ENCODE measurements at places on chromosomes 5 and 9.

- DNase-seq, result no peak
These were observed 69.9 kb upstream of the SELENOP start for GRCh38 chr5:42881416-42882117.

DNA sequence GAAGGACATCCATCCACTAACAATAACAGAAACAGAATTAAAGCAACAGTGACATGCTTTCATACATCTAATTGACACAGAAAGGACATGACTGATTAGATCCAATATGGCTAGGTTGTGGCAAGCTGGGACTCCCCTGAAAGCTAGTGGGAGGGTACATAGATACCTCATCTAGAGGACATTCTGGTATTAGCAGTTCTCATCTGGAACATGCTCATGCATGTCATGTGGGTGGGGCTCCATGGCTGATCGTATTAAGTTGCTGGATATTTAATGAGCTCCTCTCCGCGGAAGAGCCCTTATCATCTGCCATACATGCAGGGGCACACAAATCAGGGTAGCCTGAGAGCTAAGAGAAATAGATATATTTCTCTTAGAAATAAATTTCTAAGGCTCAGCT lies 358.9 kb downstream of the ICE1 start:
- DNase-seq, result no peak

DNA sequence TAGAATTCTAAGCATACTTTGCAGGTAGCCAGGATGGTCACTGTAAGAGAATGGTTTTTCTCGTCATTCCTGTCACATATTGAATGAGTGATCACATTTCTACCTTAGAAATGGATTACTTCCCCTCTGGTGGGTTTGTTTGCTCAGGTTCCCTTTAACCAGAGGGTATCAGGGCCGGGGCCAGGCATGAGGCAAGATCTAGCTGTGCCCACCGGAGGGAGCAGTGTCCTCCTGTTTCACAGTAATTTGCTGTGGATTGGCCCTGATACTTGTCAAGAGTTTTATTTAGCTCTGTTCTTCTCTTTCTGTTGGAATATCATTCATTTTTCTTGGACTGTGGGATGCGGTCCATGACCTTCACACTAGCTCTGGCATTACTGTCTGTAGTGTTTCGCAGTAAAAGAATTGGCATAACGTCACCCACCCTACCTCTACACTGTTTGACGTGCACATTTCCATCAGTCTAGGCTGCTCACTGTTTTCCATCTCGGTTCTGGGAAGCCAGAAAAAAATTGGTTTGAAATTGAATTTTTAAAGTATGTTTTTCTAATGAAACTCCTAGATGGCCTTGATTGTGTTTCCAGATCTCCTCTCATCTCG lies 42.4 kb upstream of the ZBED3 start:
- peak; percentile 21 for DNase-seq

GRCh38 chr5:132271251-132272246 lies 14.1 kb downstream of the PDLIM4 start:
- no peak for DNase-seq

DNA sequence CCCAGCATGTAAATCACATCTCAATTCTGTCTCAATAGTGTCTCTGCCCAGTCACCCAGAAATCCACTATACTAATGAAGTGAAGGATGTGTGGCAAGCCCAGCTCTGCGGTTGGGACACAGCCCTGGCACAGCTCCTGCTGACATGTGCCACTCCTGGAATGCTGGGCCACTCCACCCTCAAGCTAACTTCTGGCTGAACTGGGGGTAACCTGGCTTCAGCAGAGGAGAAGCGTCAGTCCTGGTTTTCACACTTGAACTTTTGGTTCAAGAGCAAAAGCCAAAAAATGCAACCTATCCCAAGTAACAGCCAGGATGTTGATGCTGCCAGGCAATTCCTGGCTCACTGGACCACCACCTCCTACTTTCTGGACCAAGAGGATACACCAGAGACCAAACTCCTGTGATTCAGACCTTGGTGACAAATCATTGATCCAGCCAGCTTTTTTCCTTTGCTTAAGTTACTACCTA lies 86.4 kb downstream of the ARRDC3 start:
- no peak for DNase-seq

DNA sequence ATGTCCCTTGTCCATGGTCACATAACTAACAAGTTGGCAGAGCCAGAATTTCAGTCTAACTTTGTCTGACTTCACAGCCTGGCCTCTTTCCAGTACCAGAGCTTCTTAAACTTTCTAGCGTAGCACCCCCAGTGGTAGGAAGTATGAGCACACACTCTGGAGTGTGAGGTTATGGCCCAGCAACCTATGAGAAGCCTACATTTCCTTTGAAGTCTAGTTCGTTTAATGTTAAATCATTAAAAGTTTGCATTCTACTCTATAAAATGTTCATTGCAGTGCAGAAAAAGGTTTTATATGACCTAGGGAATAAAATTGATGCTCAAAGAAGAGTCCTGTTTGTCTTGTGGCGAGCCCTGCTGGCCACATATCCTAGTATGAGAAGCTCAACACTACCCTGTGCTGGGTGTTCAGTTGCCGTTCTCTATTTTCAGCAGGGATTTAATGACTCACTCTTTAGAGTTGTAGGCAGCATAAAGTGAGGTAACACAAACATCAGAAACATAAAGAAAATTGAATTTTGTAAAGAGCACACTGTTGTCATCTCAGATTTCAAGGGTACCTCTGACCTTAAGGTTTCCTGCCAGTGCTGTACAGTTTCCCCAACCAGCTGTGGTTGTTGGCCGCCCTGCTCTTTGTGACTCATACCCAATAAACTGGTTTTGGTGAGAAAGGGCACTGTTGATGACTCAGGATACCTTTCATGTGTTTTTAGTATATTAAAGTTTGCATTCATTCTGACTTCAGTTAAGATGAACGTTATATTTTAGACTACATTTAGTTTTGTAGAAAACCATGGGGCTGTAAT lies 14.3 kb downstream of the MCCC2 start:
- peak; percentile 74 for DNase-seq

GRCh38 chr9:13513716-13514444 lies 234.4 kb upstream of the MPDZ start:
- DNase-seq, result no peak

GRCh38 chr9:120481248-120481647 lies 98.7 kb downstream of the CDK5RAP2 start:
- DNase-seq, result peak; percentile 11

DNA sequence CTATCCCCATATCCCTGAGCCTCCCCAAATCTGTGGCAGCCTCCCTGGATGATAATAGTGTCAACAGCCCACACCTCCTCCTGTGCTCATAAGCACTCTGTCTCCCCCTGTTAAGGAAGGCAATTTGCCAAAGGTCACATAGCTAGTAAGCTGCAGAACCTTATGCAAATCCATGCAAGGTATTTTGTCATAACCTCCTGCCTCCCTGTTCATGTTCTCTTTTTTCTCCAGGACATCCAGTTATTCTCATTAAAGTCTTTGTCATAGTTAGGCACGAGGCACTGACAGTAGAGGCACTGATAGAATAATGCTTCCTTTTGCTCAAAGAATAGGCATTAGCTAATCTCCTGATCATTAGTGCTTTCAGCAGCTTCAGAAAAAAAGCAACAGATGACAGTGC lies 10.2 kb upstream of the AUH start:
- no peak for DNase-seq

DNA sequence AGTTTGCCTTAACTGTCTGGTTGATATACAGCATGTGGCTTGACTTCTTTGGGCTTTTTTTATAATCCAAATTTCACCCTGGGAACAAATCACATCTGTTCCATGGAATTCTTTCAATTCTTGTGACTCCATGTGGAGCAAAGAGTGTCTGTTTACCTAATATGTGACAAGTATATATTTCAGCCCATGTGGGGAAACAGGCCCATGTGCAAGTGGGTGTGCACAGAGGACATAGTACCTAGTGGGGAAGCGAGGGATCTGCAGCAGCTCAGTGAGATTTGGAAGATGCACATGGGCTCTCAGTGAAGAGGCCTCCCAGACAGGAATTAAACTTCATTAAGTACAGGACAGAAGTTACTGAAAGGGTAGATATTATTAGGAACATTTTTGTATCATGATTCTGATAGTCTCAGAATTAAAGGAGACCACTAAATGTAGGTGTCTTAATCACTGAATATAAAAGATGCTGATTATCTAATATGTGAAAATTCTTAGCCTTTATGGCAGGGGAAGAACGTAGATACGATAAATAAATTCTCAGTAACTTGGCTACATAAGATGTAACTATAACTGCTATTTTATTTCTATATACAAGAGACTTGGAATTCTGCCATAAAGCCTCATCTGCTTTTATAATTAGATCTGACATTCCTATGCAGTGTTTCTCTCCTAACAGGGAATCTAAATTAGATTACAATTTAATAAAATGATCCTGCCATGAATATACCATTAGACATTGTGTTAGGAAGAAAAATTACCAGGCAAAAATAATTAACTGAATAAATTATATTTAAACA lies 181.2 kb downstream of the SLC12A2 start:
- DNase-seq, result no peak

DNA sequence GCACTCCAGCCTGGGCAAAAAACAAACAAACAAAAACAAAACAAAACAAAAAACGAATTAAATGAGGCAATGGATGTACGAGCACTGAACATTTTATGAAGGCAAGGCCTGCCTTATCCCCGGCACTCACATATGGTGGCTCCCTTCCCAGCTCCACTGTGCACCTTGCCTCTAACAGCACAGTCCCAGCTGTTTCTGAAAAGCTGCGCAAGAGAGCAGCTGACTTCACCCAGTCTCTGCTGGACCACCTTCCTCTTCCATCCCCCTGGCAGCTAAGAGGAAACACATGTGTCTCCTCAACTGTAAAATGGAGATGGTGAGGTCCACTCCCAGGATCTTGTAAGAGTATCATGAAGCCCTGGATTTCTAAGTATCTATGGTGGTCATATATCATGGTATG lies 100.7 kb downstream of the KLF4 start:
- DNase-seq, result no peak

GRCh38 chr5:9363026-9363425 lies 182.8 kb downstream of the SEMA5A start:
- DNase-seq, result no peak

GRCh38 chr5:88695931-88696330 lies 187.1 kb downstream of the MEF2C start:
- no peak for DNase-seq

DNA sequence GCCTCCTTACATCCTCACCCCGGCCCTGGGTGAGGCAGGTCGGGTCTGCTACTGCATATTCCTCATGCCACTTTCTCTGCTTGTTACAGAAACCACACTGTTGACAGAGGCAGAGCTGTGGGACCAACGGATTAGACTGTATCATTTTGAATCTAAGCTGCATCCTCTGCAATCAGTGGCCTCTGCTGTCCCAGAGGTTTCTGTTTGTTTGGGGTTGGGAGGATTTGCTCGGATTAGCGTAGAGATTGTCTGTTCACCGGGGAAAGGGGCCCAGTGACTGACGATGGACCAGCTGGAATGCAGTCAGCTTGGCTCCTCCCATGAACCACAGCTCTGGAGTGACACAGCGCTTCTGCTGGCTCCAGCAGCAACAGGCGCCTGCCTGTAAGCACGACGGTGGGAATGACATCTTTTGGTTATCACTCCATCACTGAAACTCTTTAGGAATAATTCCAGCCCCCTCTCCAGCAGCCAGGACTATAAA lies 37.3 kb upstream of the ADRA1B start:
- peak; percentile 27 for DNase-seq

DNA sequence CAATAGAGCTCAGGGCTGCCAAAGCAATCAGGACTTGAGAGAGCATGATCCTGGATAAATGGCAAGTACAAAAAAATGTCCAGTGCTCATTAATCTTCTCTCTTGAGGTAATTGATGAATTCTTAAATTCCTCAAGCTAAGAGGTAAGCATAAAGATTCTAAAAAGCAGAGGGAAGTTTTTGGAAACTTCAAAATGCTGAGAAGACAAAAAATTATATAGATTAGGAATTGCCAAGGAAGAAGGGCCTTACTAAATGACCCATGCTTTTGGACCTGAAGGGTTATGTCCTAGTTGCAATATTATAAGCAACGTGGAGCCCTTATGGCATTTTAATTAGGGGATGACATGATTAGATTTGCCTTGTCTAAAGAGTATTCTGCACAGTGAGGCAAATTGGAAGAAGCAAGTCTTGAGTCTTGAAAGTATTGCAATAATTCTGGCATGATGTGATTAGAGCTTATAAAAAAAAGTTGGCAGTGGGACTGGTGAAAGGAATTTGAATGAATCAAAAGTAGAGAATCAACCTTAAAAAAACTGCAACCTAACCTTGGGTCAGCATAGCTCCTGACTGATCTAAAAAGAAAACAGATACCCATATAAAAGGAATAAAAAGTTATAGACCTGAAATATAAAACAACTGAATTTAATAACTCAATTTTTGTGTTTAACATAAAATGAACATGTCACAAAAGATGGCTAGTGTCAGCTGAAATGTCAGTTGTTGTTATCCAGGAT lies 323.8 kb upstream of the ARRDC3 start:
- DNase-seq, result no peak

GRCh38 chr9:127608104-127608966 lies 3.7 kb upstream of the STXBP1 start:
- peak; percentile 66 for DNase-seq
